ENCODE measurements at places on chromosomes 16 and 17.

- DNase-seq, result no peak
These were observed 1.8 kb upstream of the HNF1B start for GRCh38 chr17:37746617-37747016.

GRCh38 chr16:31458073-31458843, 1.0 kb upstream of the ARMC5 start:
- DNase-seq, result peak; percentile 76

DNA sequence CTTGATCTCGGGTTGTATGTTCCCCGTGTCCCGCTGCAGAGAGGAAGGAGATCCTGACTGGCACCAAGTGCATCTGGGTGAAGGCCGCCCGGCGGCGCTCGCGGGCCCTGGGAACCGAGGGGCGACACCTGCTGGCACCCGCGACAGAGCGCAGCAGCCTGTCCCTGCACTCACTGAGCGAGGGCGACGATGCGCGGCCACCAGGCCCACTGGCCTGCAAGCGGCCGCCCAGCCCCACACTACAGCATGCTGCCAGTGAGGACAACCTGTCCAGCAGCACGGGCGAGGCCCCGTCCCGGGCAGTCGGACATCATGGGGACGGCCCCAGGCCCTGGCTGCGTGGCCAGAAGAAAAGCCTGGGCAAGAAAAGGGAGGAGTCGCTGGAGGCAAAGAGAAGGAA, 7.5 kb downstream of the BTBD17 start:
- peak; percentile 75 for DNase-seq

GRCh38 chr17:28744104-28744971, 527 bp downstream of the TRAF4 start:
- peak; percentile 90 for DNase-seq

- peak; percentile 60 for DNase-seq
These were observed 1.5 kb downstream of the FLCN start for GRCh38 chr17:17235212-17236174.

DNA sequence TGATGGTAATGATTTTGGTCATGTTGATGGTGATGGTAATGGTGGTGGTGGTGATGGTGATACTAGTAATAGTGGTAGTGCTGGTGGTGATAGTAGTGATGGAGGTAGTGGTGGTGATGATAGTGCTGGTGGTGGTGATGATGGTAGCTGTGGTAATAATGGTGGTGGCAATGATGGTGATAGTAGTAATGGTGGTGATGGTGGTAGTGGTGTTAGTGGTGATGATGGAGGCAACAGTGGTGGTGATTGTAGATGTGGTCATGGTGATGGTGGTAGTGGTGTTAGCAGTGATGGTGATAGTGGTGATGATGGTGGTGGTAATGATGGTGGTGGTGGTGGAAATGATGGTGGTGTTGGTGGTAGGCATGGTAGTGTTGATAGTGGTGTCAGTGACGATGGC, 127.0 kb upstream of the RPL38 start:
- DNase-seq, result no peak

DNA sequence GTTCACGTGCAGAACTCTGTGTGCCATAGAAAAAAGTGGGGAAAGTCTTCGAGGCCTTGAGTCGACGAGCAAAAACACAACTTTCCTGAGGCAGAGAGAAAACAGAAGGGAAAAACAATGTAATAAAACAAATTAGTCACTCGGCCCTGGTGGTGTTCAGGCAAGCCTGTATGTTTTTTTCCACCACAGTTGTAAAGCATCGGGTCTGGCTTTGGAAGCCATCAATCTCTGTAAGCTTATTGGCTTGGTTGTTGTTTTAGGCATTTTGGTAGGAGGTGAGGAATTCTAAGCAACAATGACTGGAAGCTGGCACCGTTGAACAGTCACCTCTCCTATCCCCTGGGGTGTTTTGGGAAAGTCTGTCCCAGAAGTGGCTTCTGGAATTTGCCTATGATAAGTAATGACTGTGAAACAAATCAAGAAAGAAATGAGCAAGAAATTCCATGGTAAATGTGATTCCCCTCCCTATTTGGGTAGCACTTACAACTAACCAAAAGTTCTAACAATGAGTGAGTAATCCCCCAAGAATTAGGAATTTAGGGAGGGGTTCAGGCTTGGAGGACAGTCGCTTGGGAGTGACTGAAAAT, 2.8 kb downstream of the CDH13 start:
- no peak for DNase-seq
